Fibroblast of upper back skin (primary cell): ENCODE measurements at places on chromosomes 4 and X.

- no peak for DNase-seq
These were observed 7.1 kb downstream of the GPRIN3 start for GRCh38 chr4:89300499-89300898.

GRCh38 chrX:148698221-148698620, 197.8 kb downstream of the AFF2 start:
- DNase-seq, result no peak

- DNase-seq, result no peak
These were observed 45.7 kb downstream of the MID1 start for GRCh38 chrX:10574663-10575062.

GRCh38 chr4:169907705-169908104, 118.5 kb downstream of the MFAP3L start:
- no peak for DNase-seq

GRCh38 chr4:153159016-153159415, 45.2 kb upstream of the TRIM2 start:
- DNase-seq, result peak; percentile 13

GRCh38 chr4:95694411-95694810, 145.5 kb upstream of the PDHA2 start:
- no peak for DNase-seq

DNA sequence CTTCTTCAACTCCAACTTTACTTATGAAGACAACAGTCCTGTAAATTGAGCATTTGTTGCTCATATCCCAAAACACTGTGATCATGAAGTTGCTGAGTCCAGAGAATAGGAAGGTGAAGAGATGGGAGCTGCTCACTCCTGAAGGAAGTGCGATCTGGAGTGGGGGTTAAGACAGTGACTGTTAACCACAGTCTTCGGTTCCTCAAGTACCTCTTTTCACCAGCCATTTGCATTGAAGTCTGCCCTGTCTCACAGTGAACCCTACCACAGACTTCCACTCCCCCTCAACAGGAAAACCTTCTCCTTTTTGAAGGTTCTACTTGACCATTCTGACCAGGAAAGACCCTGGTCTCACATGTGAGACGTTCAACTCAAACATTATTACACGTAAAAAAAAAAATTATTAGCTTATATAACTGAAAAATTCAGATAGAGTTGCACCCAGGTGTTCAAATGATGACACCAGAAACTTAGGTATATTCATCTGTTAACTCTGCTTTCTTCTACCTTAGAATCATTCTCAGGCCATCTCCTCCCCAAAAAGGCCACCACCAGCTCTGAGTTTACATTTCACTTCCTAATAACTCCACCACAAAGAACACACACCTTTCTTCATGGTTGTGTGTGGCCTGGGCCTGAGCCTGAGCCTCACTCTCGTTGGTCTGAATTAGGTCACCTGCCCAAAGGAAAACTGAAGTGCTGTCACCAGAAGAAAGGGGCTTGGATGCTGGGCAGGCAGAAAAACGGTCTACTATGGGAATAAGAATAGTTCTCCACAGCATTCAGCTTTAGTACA, 199.2 kb downstream of the DCTD start:
- DNase-seq, result no peak

- peak; percentile 68 for DNase-seq
These were observed 11.6 kb upstream of the BMP2K start for GRCh38 chr4:78764498-78764961.

GRCh38 chr4:55161739-55162138, 36.3 kb upstream of the KDR start:
- DNase-seq, result no peak
